ENCODE measurements at places on chromosomes 7 and 10. TPM values are rescaled to one million over a fixed set of nuclear protein-coding genes. Genes with fewer than 3 reads are reported as not detected.

DNA sequence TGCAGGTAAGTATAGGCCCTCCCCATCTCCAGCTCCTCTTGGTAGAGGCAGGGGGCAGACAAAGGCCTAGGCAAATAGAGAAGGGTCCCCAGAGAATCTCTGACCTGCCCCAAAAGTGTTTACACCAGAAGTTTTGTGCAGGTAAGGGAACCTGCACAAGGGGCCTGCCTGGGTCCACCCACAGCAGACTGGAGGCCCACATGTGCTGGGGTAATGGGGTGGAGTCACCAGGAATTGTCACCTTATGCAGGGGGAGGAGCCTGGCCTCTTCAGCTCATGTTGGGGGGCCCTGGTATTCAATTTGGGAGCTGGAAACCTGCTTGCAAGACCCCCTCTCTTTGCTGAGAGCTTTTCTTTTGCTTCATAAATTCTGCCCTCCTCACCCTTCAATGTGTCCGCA lies 302.7 kb downstream of the ZEB1 start:
- DNase-seq, result no peak

DNA sequence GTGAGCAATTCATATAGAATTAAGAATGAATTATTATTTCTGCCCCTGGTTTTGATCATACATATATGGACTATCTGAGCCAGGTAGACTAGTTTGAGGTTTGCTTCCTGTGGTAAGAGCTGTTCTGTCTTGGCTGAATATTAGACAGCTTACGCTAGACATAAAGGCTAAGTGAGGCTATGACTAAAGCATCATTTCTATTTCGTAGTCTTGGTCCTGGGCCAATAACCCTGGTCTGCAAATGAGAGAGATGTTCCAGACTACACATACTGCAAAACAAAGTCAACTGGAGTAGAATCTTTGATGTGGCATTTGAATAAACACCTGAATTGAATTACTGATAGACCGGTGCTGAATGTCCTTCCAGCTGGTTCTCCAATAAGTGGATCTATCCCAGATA lies 40.8 kb upstream of the CACNB2 start:
- no peak for DNase-seq

GRCh38 chr10:132743925-132744490 lies 41.9 kb downstream of the NKX6-2 start:
- DNase-seq, result no peak

Gene DCLRE1A
- 14.7 TPM for total RNA-seq

Gene AKR1C2
- 74.6 TPM for total RNA-seq

DNA sequence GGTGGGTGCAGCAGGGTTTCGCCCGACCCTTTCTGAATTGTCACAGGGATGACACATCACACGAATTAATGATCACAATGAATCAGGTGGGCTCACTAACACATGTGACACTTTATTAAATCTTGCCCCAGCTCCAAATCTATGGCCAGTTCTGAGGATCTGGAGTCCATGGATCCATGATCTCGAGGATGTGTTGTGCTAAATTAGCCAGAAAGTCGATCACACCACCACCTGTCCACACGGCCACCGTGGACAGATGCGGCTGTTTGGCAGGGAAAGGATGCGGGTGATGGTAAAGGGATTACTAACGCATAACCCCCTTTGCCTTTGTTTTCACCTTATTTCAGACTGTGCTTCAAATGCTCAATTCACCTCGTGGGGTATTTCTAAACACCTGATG lies 96.4 kb downstream of the COBL start:
- no peak for DNase-seq

Gene TUBAL3
- total RNA-seq, result not detected

Gene IL6
- 6.7 TPM for total RNA-seq

Gene IRF5
- total RNA-seq, result 2.6 TPM

DNA sequence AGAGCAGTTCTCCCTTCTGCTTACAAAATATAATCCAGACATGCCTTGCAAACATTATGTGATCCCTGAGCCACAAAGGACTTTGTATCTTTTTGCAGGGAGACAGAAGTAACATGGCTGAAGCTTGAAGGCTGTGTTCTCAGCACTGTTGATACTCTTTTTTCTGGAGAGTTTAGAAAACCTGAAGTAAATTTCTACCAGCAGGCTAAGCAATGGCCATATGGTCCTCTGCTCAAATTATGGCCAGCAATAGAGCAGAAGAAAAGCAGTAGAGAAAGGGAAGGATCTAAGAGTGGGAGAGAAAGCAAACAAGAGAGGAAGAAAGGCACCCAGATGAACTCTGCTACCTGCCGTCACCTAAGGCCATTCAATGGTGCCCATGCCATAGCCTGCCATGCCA lies 98.4 kb downstream of the ABLIM1 start:
- DNase-seq, result no peak

Gene LRMDA
- total RNA-seq, result not detected

Gene SLC26A3
- total RNA-seq, result not detected

DNA sequence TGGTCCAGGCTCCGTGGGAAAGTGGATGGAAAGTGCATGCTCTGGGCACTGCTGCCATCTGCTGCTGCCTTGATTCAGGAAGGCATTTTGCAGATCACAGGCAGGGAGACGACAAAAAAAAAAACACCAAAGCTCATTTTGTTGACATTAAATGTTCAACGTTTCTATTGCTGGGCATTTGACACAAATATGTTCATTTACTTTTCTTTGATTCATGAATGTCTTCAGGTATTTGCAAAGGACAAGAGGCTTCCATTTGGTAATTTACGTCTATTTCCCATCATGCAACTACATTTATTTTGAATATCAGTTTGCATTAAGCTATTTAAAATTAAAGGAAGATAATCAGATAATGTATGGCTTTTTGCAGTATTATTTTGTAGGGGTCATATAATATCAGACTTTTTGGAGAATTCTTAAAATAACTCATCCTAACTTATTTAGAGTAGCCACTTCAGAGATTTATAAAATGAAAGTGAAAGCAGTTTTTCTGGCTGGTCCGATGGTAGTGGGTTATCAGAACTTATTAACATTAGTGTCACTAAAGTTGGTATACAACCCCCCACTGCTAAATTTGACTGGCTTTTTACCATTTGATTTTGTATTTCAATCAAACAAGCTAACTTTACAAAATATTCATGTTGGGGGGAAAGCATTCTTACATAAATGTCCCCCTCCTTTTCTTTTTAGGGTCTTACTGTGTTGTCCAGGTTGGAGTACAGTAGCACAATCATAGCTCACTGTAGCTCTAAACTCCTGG lies 65.3 kb downstream of the PDIA4 start:
- DNase-seq, result peak; percentile 79

GRCh38 chr10:88091490-88092061 lies 228.2 kb downstream of the PTEN start:
- DNase-seq, result no peak

Gene ASB13
- 9.1 TPM for total RNA-seq

GRCh38 chr10:29689001-29689400 lies 54.2 kb upstream of the SVIL start:
- DNase-seq, result peak; percentile 20

DNA sequence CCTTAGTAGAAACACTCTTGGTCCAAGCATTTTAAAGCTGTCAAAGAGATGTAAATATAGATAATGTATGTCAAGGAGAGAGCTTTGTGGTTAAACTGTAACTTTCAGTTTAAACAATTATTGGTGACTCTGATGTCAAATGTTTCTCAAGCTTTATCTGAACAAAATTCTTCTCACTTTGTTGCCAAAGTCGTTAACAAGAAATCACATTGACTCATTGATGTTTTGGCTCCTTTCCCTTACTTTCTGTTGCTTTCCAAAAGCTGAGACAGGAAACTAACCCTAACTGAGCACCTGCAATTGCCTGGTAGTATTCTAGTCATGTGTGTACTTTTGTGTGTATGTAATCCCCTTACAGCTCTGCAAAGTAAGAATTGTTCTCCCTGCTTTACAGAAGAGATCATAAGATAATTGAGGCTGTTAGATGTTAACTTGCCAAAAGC lies 108.5 kb downstream of the CFTR start:
- DNase-seq, result peak; percentile 48

DNA sequence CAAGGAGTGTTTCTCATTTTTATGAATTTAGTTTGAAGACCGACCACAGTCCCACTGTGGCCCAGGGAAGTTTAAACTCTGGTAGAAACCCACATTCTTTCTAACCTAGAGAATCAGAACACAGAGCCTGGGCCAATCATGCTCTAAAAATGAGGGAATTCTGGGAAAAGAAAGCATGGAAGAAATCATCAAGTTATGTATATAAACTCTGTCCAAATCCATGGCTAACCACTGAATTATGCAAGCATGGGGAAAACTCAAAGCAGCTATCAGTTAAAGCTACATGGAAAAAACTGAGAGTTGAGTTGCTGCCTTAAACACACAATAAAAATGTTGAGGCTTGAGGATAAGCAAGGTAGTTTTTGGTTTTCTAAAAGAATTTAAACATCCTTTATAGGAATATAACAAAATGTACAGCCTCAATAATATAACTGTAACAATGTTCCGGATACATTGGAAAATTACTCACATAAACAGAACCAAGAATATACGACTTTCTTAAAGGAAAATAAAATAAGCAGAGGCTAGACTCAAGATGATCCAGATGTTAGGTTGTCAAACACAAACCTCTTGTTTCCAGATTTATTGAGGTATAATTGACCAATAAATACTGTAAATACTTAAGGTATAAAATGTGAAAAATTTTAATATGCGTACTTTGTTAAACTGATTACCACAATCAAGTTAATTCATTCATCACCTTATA lies 311.2 kb upstream of the GNAI1 start:
- DNase-seq, result no peak

DNA sequence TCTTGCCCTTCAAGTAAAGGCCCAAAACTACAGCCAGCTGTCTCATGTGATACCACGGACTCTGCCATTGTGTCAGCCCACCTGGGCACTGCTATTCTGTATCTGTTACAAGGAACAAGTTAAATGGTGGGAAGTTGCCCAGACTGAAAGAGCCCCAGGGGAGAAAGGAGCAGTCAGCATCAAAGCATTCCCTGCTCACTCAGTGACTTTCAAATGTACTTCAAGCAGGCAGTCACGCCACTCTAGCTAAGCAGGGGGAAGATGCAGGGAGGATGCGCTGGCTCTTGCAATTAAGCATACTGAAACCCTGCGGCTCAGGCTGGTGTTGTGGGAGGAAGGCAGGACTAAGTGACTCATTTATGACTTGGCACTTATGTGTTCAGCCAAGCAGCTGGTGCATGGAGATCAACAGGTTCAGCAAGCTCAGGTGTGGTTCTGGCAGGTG lies 1249.6 kb downstream of the TYW1 start:
- peak; percentile 86 for DNase-seq

Gene FAM237B
- total RNA-seq, result not detected

- no peak for DNase-seq
Observed at GRCh38 chr7:1645476-1645875, 24.6 kb upstream of the ELFN1 start.

DNA sequence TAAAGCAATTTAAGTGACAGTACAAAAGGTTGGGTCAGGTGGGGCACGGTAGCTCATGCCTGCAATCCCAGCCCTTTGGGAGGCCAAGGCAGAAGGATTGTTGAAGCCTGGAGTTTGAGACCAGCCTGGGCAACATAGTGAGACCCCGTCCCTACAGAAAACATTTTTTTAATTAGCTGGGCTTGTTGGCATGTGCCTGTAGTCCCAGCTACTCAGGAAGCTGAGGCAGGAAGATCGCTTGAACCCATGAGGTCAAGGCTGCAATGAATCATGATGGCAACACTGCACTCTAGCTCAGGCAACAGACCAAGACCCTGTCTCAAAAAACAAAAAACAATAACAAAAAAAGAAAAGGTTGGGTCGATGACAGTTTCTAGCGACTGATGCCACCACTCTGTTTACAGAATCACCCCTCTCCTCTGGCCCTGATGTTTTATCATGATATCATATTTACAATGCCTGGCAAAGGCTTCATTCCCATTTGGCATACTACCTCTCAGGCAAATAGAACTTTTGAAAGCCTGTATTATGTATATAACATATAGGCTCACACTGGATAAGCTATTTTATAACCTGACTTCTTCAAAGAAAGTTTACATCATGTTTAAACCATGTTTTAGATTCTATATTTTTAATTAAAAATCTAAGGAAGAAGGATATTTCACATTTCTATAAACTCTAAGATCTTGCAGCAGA lies 558 bp upstream of the ABCC2 start:
- no peak for DNase-seq

- DNase-seq, result peak; percentile 68
Observed at GRCh38 chr7:83347945-83348444, 185.3 kb upstream of the PCLO start.

DNA sequence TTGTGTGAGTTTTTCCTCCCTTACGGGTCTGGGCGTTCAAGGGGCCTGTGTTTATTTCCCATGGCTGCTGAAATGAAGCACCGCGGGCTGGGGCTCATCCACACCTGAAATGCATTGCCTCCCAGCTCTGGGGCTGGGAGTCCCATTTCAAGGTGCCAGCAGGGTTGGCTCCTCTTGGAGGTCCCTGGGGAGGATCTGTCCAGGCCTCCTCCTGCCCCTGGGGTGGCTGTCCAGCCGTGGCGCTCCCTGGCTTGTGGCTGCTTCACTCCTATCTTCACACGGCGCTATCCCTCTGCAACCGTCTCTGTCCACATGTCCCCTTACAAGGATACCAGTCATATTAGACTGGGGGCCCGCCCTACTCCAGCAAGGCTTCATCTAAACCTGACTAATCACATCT lies 41.1 kb upstream of the CNPY1 start:
- no peak for DNase-seq

DNA sequence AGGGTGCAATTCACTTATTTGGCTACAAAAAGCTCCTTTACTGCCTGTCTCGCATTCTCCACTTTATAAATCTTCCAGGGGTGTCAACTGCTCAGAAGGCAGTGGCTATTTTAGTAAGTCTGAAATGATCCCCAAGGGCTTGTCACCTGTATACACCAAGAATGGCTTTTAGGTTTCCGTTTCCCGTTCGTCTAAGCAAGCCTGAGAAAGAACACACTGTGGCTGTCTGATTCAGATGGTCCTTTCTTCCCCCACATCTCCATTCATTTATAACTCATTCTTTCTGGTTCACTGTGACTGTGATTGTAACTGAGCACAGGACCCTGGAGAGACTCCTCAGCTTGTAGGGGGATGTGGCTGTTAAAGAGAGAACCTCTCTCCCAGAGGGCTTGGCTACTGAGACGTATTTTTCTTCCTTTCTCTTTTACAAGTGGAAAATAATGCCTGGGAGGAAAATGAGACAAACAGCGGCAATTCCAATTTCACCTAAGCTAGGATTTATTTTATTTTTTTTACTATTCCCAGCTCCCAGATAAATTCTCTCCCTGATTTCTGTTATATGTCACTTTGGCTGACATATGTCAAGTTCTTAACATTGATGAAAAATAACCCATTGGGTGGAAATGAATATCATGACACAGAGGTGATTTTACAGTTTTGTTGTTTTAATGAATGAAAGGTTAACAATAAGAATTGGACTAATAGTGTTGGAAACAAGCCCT lies 129.3 kb downstream of the FAM107B start:
- DNase-seq, result no peak

- DNase-seq, result no peak
Observed at GRCh38 chr10:33921970-33922605, 587.6 kb upstream of the NRP1 start.

Gene HOXA13
- total RNA-seq, result 7.4 TPM

GRCh38 chr7:101728128-101728527 lies 89.3 kb upstream of the CUX1 start:
- DNase-seq, result no peak

- DNase-seq, result peak; percentile 89
Observed at GRCh38 chr7:6015917-6016652, 7.0 kb downstream of the AIMP2 start.

Gene SPDYE1
- not detected for total RNA-seq

GRCh38 chr7:36034020-36034419 lies 119.0 kb upstream of the EEPD1 start:
- peak; percentile 55 for DNase-seq

- DNase-seq, result no peak
Observed at GRCh38 chr7:101916041-101916800, 98.8 kb downstream of the CUX1 start.

GRCh38 chr10:105844676-105845570 lies 1203.8 kb downstream of the SORCS3 start:
- DNase-seq, result no peak

All from H4 (cell line).